ENCODE measurements at places on chromosomes 6 and 20.

DNA sequence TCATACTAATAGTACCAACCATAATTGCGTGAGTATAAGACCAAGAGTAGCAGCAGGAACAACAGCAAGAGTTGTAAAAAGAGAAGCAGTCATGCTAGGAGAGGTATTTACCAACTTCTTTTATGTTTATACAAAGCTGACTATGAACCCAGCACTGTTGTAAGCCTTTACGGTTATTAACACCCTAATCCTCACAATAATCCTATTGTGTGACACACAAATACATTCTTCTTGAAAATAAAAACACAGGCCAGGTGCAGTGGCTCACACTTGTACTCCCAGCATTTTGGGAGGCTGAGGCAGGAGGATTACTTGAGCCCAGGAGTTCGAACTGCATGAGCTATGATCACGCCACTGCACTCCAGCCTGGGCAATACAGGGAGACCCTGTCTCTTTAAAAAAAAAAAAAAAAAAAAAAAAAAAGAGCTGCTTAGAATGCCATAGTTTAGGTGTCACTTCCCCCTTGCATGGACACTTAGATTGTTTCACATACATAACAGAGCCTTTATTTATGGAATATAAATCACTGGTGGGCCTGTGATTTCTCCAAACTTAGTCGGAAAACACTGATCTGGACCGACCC, 20.2 kb downstream of the HCK start:
- DNase-seq = no peak

DNA sequence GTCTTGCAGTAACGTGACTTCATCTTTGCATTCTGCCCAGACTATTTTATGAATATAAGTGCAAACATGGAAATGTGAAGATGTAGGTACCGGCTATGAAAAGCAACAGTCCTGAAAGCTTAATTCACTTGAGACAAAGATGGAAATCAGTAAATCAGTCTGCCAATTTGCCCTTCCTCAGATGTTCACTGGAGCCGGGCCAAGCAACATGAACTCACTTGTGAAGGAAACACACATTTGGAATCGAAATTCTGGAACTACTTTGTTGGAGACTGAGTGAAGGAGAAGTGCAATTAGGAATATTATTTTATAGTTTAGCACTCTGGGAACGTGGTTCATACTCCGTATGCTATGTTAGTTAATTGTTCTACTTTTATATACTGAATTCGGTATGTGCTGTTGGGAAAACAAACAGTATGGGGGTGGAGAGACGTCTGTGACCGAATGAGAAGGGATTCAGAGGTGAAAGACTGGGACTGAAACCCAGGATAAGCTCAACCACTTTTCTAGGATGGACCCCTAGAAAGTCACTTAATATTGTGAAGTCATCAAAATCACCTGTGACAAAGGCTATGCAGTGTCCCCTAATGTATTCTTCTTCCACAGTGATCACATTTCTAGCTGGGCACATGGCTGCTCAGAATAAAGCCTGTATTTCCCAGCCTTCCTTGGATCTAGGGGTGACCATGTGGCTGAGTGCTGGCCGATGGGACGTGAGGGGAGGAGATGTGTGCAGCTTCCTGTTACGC, 95.5 kb downstream of the PREX1 start:
- no peak for DNase-seq

DNA sequence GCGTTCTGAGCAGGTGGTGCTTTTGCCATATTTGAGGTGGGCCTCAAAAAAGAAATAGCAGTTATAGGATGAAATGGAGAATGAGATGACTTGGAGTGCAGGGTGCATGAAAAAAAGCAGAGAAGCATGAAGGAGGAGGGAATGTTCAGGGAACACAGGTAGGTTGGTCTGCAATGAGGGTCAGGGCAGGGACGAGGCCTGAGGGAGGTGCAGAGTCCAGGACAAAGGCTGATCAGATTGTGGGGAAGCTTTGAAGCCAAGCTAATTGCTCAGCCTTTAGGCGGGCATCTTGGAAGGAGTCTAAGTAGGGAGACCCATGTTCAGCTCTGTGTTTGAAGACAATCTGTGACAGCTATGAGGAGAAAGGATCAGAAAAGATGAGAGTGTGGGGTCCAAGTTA, 12.0 kb downstream of the TRAM2 start:
- DNase-seq = no peak

GRCh38 chr6:51868591-51869355, 218.6 kb downstream of the PKHD1 start:
- DNase-seq = no peak

- DNase-seq = no peak
These were observed 165.8 kb upstream of the CITED2 start for GRCh38 chr6:139540276-139540675.

- no peak for DNase-seq
These were observed 38.6 kb upstream of the FABP7 start for GRCh38 chr6:122740936-122741335.

DNA sequence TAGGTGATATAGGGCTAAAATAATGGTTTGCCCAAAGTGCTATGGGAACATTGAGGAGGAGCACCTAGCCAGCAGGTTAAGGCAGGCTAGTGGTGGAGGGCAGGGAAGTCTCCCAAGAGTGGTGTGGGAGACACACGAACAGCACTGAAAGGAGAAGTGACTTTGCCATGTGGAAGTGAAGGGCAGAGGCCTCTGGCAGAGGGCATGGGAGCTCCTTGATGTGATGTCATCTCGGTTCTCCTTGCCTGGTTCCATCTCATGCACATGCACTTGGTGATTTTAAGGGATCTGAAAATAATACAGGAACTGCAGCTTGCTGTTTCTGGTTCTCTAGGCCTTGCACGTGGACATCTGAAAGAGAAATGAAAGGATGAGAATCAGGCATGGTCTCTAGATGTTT, 4.7 kb upstream of the MAP3K4 start:
- DNase-seq = no peak

GRCh38 chr20:366041-366718, 14.4 kb upstream of the TRIB3 start:
- no peak for DNase-seq

DNA sequence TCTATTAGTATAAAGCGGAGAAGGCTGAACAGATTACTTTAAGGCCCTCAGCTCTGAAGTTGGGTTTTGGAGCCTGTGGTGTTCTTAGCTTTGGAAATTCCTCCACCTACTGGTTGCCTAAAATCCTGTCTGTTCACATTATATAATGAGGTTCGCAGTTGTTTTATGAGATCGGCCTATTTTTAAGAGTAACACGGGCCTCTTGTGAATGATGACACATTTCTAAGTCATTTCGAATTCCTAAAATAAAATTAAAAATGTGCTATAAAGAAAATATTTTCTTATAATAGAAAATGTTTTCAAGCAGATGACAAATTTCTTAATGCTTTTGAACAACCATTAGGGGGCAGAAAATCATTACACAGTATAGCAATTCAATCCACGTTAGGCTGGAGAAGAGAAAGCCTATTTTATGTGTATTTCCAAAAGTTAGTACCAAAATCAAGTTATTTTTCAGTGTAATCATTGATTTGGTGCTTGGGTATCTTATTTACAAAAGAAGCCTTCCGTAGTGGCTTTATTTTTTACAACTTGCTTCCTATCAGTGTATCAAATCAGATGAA, 15.8 kb upstream of the FAM8A1 start:
- DNase-seq = peak; percentile 64

- DNase-seq = no peak
These were observed 218.1 kb upstream of the GJE1 start for GRCh38 chr6:141914646-141915045.

DNA sequence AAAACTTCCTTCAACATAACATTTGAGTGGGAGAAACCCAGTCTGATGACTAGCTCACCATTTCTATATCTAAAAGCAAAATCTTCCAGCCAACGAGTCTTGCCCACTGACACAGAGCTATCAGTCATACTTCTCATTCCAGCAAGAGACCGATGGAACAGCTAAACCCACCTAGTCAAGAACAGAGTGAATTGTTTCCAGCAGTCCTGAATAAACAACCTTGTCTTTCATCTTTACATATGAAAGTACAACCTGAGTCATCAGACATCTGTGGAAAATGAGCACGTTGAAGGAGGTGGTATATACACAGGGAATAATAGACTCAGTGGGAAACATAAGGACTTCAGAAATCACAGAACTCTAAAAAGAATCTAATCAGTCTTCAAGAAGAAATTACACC, 23.8 kb downstream of the NRSN1 start:
- DNase-seq = no peak

DNA sequence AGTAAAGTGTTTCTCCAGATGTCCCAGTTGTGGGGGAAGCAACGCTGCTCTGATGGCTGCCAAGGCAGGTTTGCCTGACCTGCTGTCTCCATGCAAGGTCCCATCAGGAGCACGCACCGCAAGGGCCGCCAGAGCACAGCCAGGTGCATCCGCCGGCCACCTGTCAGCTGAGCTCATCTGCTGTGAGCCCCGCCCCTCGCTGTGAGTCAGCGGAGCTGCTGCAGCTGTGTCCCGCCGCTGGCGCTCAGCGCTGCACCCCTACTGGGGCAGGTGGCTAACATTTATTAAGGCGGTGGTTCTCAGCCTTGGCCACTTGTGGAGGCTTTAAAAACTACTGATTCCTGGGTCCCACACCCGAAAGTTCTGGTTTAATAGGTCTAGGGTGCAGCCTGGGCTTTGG, 225.7 kb downstream of the UST start:
- DNase-seq = no peak

Data from AG04450 (cell line).